HepG2 (cell line): ENCODE measurements at places on chromosomes 7 and 10.

GRCh38 chr7:6409944-6410693 lies 37.6 kb downstream of the DAGLB start:
- DNase-seq: no peak
- no peaks in the 10 kb centered on the region for H3K4me1 ChIP-seq
- H3K4me3 ChIP-seq: no peak overlapping the region
- H3K27me3 ChIP-seq: no peaks in the 10 kb centered on the region

- H3K36me3 ChIP-seq: no peaks in the 10 kb centered on the region
- peaks cover 15% of the 10 kb centered on the region for H3K4me1 ChIP-seq
- H3K27ac ChIP-seq: no peak overlapping the region
- H3K27me3 ChIP-seq: no peaks in the 10 kb centered on the region
- DNase-seq: no peak
- H3K4me3 ChIP-seq: no peak overlapping the region
Observed at GRCh38 chr10:28431139-28431538, 101.8 kb upstream of the WAC start.

GRCh38 chr10:117441812-117442443 lies 66.7 kb upstream of the PDZD8 start:
- no peak overlapping the region for H3K4me3 ChIP-seq
- no peaks in the 10 kb centered on the region for H3K27me3 ChIP-seq
- H3K27ac ChIP-seq: no peak overlapping the region
- no peaks in the 10 kb centered on the region for H3K4me1 ChIP-seq
- H3K36me3 ChIP-seq: no peaks in the 10 kb centered on the region

- no peak for DNase-seq
- H3K36me3 ChIP-seq: peaks cover 6% of the 10 kb centered on the region; the same call in 1 of the 2 replicates
- no peak overlapping the region for H3K4me3 ChIP-seq
- no peaks in the 10 kb centered on the region for H3K27me3 ChIP-seq
Observed at GRCh38 chr10:44965651-44966097, 6.1 kb downstream of the RASSF4 start.

DNA sequence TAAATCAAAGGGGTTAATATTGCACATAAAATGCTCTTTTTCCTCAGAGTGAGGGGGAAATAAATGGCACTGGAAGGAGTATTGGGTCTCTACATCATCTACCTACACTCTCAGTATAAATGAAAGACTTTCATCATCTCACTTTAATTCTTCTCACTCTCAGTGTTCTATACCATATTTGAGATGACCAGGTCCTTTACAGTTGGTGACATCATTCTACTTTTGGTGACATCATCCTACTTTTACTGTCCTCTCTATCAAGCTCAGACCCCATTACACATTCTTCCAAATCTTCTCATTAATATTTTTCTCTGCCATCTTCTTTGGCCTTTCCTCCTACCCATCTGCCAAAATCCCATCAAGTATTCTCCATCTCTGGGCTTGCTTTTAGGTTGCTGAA lies 74.6 kb upstream of the TMEM106B start:
- H3K27ac ChIP-seq: no peak overlapping the region
- no peaks in the 10 kb centered on the region for H3K36me3 ChIP-seq
- DNase-seq: no peak
- H3K27me3 ChIP-seq: no peaks in the 10 kb centered on the region
- H3K4me1 ChIP-seq: no peaks in the 10 kb centered on the region
- no peak overlapping the region for H3K4me3 ChIP-seq

- no peaks in the 10 kb centered on the region for H3K27me3 ChIP-seq
- no peak overlapping the region for H3K27ac ChIP-seq
- no peaks in the 10 kb centered on the region for H3K36me3 ChIP-seq
- H3K4me3 ChIP-seq: no peak overlapping the region
Observed at GRCh38 chr7:40303996-40304395, 169.2 kb downstream of the SUGCT start.

DNA sequence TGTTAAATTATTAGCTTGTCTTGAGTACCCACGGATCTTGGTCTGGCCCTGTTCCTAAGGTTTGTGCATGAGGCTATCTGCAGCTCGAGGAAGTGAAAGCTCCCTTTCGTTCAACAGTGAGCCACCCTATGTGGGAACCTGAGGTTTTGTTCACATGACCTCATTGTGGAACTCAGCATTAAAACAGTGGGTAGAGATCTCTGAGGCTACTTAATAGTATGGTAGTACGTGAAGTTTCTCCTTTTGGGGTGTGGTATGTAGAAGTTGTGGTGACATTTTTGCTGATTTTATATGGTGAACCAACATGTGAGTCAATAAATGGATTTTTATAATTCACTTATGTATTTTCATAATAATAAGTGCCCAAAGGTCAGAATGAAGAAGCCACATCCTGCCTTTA lies 252.7 kb upstream of the FERD3L start:
- no peaks in the 10 kb centered on the region for H3K36me3 ChIP-seq
- H3K27ac ChIP-seq: no peak overlapping the region
- H3K4me3 ChIP-seq: no peak overlapping the region
- H3K27me3 ChIP-seq: no peaks in the 10 kb centered on the region

- no peak for DNase-seq
- no peaks in the 10 kb centered on the region for H3K36me3 ChIP-seq
- peaks cover 1% of the 10 kb centered on the region for H3K27me3 ChIP-seq
- H3K4me1 ChIP-seq: no peaks in the 10 kb centered on the region
Observed at GRCh38 chr10:13961853-13962252, 368.9 kb downstream of the FRMD4A start.

- no peak overlapping the region for H3K4me3 ChIP-seq
- no peak overlapping the region for H3K27ac ChIP-seq
- H3K36me3 ChIP-seq: no peaks in the 10 kb centered on the region
- DNase-seq: no peak
- H3K27me3 ChIP-seq: no peaks in the 10 kb centered on the region
- H3K4me1 ChIP-seq: no peaks in the 10 kb centered on the region
Observed at GRCh38 chr10:121375172-121375571, 223.1 kb downstream of the FGFR2 start.

DNA sequence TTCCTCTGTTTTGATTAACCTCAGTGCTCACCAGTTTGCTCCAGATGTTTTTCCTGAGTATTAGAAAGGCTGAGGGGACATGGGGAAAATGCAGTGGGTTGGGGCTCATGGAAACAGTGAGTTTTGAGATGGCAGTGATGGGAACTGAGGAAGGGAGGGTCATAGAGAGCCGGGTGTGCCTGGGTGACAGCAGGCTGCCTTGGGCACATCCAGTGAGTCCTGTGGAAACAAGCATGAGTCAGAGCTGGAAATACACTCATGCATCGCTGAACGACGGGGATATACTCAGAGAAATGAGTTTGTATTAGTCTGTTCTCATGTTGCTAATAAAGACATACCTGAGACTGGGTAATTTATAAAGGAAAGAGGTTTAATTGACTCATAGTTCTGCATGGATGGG lies 202.2 kb downstream of the TMEM178B start:
- H3K36me3 ChIP-seq: no peaks in the 10 kb centered on the region
- no peaks in the 10 kb centered on the region for H3K4me1 ChIP-seq
- DNase-seq: no peak
- H3K27ac ChIP-seq: no peak overlapping the region
- H3K4me3 ChIP-seq: no peak overlapping the region
- H3K27me3 ChIP-seq: no peaks in the 10 kb centered on the region

- no peak overlapping the region for H3K27ac ChIP-seq
- no peak for DNase-seq
- no peak overlapping the region for H3K4me3 ChIP-seq
- no peaks in the 10 kb centered on the region for H3K4me1 ChIP-seq
- no peaks in the 10 kb centered on the region for H3K27me3 ChIP-seq
Observed at GRCh38 chr7:17472939-17473338, 174.5 kb downstream of the AHR start.

- no peak overlapping the region for H3K4me3 ChIP-seq
- H3K4me1 ChIP-seq: no peaks in the 10 kb centered on the region
- H3K27ac ChIP-seq: no peak overlapping the region
- peaks cover 25% of the 10 kb centered on the region; the same call in 2 of the 3 replicates for H3K27me3 ChIP-seq
- no peak for DNase-seq
- no peaks in the 10 kb centered on the region for H3K36me3 ChIP-seq
Observed at GRCh38 chr7:32318300-32319011, 171.7 kb downstream of the LSM5 start.

DNA sequence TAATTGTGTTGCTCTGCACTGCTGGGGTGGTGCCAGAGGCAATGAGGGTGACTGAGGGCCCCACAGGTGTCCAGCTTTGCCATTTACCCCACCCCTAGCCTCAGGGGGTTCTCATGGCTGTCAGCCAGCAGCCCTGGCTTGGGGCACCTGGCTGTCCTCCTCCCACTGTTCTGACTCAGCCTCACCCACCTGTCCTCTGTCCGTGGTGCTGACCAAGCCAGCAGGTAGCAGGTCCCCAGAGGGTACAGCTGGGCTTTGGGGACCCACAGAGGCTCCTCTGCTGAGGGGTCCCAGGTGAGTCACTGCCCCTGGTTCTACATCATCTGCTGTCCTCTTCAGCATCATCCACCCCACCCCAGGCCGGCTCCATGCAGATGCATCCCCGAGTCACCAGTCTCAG lies 32.2 kb upstream of the ZNF716 start:
- H3K4me3 ChIP-seq: no peak overlapping the region
- H3K4me1 ChIP-seq: no peaks in the 10 kb centered on the region
- no peaks in the 10 kb centered on the region for H3K36me3 ChIP-seq
- H3K27me3 ChIP-seq: no peaks in the 10 kb centered on the region

DNA sequence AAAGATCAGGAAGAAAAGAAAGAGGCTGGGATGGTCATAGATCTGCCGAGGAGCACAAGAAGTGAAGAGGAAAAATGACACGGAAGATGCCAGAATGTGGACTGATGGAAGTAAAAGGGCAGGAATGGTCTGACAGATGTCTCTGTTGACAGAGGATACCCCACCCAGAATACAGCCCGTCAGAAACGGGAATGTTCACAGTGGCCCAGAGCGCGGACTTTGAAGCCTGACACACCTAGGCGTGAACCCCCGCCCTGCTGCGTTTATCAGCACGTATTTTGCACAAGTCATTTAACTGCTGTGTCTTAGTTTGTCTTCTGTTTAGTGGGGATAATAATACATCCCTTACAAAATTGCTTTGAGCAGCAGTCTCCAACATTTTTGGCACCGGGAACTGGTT lies 27.1 kb downstream of the AKR1B1 start:
- no peaks in the 10 kb centered on the region for H3K36me3 ChIP-seq
- H3K4me3 ChIP-seq: peak overlapping the region; percentile 54
- DNase-seq: peak; percentile 15
- no peak overlapping the region for H3K27ac ChIP-seq

DNA sequence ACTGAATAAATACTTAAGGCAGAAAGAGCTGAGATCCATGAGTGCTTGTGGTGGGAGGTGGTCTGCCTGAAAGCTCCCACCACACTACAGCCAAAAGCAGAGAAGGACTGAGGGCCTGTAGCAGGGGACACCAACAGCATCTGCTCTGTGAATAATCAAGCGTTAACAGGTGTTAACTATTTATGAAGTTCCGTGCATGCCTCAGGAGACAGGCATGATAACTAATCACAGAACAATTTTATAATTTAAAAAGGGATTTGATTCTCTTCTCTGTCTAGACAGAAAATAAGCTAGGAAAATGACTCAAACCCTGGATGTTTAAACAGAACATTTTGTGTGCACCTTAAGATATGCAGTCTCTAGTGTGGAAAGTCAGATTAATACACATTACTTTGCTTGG lies 61.5 kb upstream of the GHITM start:
- H3K36me3 ChIP-seq: no peaks in the 10 kb centered on the region
- no peaks in the 10 kb centered on the region for H3K4me1 ChIP-seq
- no peak overlapping the region for H3K4me3 ChIP-seq
- no peak overlapping the region for H3K27ac ChIP-seq
- no peaks in the 10 kb centered on the region; the same call in 1 of the 2 replicates for H3K27me3 ChIP-seq
- DNase-seq: no peak

- H3K27ac ChIP-seq: no peak overlapping the region
- no peak overlapping the region for H3K4me3 ChIP-seq
- H3K4me1 ChIP-seq: no peaks in the 10 kb centered on the region; the same call in 1 of the 2 replicates
- no peaks in the 10 kb centered on the region; the same call in 1 of the 2 replicates for H3K27me3 ChIP-seq
Observed at GRCh38 chr10:104034401-104035193, 51.1 kb downstream of the COL17A1 start.

GRCh38 chr10:6929148-6929830 lies 349.2 kb upstream of the PRKCQ start:
- H3K27ac ChIP-seq: no peak overlapping the region
- H3K36me3 ChIP-seq: no peaks in the 10 kb centered on the region
- H3K4me3 ChIP-seq: no peak overlapping the region

GRCh38 chr10:110356628-110357245 lies 52.0 kb upstream of the SMNDC1 start:
- H3K27me3 ChIP-seq: no peaks in the 10 kb centered on the region; the same call in 1 of the 2 replicates
- H3K36me3 ChIP-seq: no peaks in the 10 kb centered on the region
- H3K27ac ChIP-seq: no peak overlapping the region
- DNase-seq: no peak
- no peak overlapping the region for H3K4me3 ChIP-seq
- peaks cover 14% of the 10 kb centered on the region for H3K4me1 ChIP-seq

GRCh38 chr7:131336956-131337355 lies 9.3 kb downstream of the MKLN1 start:
- no peaks in the 10 kb centered on the region for H3K27me3 ChIP-seq
- no peak overlapping the region for H3K4me3 ChIP-seq
- peak; percentile 20 for DNase-seq

- no peak overlapping the region for H3K4me3 ChIP-seq
- no peaks in the 10 kb centered on the region for H3K36me3 ChIP-seq
- no peaks in the 10 kb centered on the region for H3K4me1 ChIP-seq
- no peak overlapping the region for H3K27ac ChIP-seq
Observed at GRCh38 chr10:130817046-130817624, 494.4 kb downstream of the TCERG1L start.

- no peak overlapping the region for H3K27ac ChIP-seq
- DNase-seq: peak; percentile 8
- H3K27me3 ChIP-seq: no peaks in the 10 kb centered on the region
- H3K36me3 ChIP-seq: peaks cover 3% of the 10 kb centered on the region; the same call in 1 of the 3 replicates
Observed at GRCh38 chr7:77903597-77903996, 105.0 kb downstream of the PHTF2 start.

GRCh38 chr7:20393616-20394015 lies 62.9 kb downstream of the ITGB8 start:
- H3K4me1 ChIP-seq: no peaks in the 10 kb centered on the region
- H3K27ac ChIP-seq: no peak overlapping the region
- no peak for DNase-seq
- H3K27me3 ChIP-seq: no peaks in the 10 kb centered on the region
- H3K4me3 ChIP-seq: no peak overlapping the region

GRCh38 chr7:15723841-15724240 lies 37.4 kb upstream of the MEOX2 start:
- no peak overlapping the region for H3K4me3 ChIP-seq
- no peak for DNase-seq
- H3K36me3 ChIP-seq: no peaks in the 10 kb centered on the region
- H3K27me3 ChIP-seq: no peaks in the 10 kb centered on the region

DNA sequence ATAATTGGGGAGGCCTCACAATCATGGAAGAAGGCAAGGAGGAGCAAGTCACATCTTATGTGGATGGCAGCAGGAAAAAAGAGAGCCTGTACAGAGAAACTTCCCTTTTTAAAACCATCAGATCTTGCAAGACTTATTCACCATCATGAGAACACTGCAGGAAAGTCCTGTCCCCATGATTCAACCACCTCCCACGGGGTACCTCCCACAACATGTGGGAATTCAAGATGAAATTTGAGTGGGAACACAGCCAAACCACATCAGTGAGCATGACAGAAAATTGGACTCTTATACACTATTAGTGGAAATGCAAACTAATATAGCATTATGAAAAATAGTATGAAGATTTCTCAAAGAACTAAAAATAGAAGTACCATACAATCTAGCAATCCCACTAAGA lies 271.2 kb downstream of the MAGI2 start:
- H3K4me1 ChIP-seq: no peaks in the 10 kb centered on the region
- no peaks in the 10 kb centered on the region for H3K27me3 ChIP-seq
- no peak overlapping the region for H3K4me3 ChIP-seq
- DNase-seq: no peak
- H3K27ac ChIP-seq: no peak overlapping the region
- no peaks in the 10 kb centered on the region for H3K36me3 ChIP-seq
